Right cardiac atrium (tissue), 5 donors: ENCODE measurements at places on chromosomes 16 and 17. TPM values are rescaled to one million over a fixed set of nuclear protein-coding genes. Genes with fewer than 3 reads are reported as not detected.

Gene TMIGD1
- not detected for polyA plus RNA-seq

Gene TNFSF13
- polyA plus RNA-seq: 15.3 TPM

Gene ITGB4
- 12.7 TPM for polyA plus RNA-seq

Gene KCNH4
- polyA plus RNA-seq: 0.14 TPM

Gene HCRT
- polyA plus RNA-seq: not detected

Gene MYL4
- polyA plus RNA-seq: 10,368 TPM

Gene CORO6
- polyA plus RNA-seq: 98.5 TPM

Gene KRT33B
- polyA plus RNA-seq: not detected

Gene NAGS
- 1.8 TPM for polyA plus RNA-seq

Gene SEPTIN1
- polyA plus RNA-seq: 1.6 TPM

Gene CACNG5
- not detected for polyA plus RNA-seq

Gene TVP23A
- 1.4 TPM for polyA plus RNA-seq

Gene JUP
- 145 TPM for polyA plus RNA-seq

Gene MYO1C
- 78.9 TPM for polyA plus RNA-seq

Gene PPP1R27
- not detected for polyA plus RNA-seq

Gene INO80E
- polyA plus RNA-seq: 59.1 TPM

Gene CDC42EP4
- 31.9 TPM for polyA plus RNA-seq

Gene CCL15
- polyA plus RNA-seq: not detected

Gene GCGR
- polyA plus RNA-seq: not detected

Gene KIF2B
- polyA plus RNA-seq: not detected

Gene RCVRN
- polyA plus RNA-seq: 0.27 TPM

Gene DHRS7C
- polyA plus RNA-seq: 177 TPM

Gene SDF2
- 38.8 TPM for polyA plus RNA-seq

Gene JMJD8
- polyA plus RNA-seq: 49.7 TPM

Gene OR1A1
- polyA plus RNA-seq: not detected

Gene GLIS2
- polyA plus RNA-seq: 15.2 TPM

Gene ACSM2A
- polyA plus RNA-seq: not detected

Gene ALOX15
- polyA plus RNA-seq: 0.05 TPM

Gene OSGIN1
- polyA plus RNA-seq: 3.6 TPM

Gene CCL8
- polyA plus RNA-seq: 0.34 TPM

Gene CNTD1
- 0.59 TPM for polyA plus RNA-seq

Gene KRTAP4-1
- polyA plus RNA-seq: not detected

Gene FN3K
- polyA plus RNA-seq: 57.6 TPM

Gene SDR42E1
- polyA plus RNA-seq: 0.43 TPM

Gene NPTX1
- 0.02 TPM for polyA plus RNA-seq

Gene VPS4A
- 29.8 TPM for polyA plus RNA-seq

Gene CCL14
- polyA plus RNA-seq: 114 TPM

Gene TNFRSF17
- polyA plus RNA-seq: not detected

Gene NXPH3
- 5.9 TPM for polyA plus RNA-seq

Gene EPN2
- polyA plus RNA-seq: 50.2 TPM

Gene ICAM2
- 50.3 TPM for polyA plus RNA-seq

Gene ARHGDIG
- polyA plus RNA-seq: 7.7 TPM

Gene FCSK
- polyA plus RNA-seq: 8.3 TPM

Gene OR1F1
- polyA plus RNA-seq: not detected

Gene PABPN1L
- not detected for polyA plus RNA-seq

Gene GP2
- 0.05 TPM for polyA plus RNA-seq

Gene MXRA7
- 473 TPM for polyA plus RNA-seq

Gene KRTAP4-5
- polyA plus RNA-seq: not detected

Gene NEUROD2
- not detected for polyA plus RNA-seq

Gene TLCD2
- polyA plus RNA-seq: 1.5 TPM

Gene MT4
- not detected for polyA plus RNA-seq

Gene MYH1
- not detected for polyA plus RNA-seq

Gene FBXW10
- polyA plus RNA-seq: 0.11 TPM

Gene SLC5A2
- polyA plus RNA-seq: 1.2 TPM

Gene PRAC2
- polyA plus RNA-seq: not detected

Gene TBC1D3
- not detected for polyA plus RNA-seq
